ENCODE measurements at places on chromosomes 6 and 20. TPM values are rescaled to one million over a fixed set of nuclear protein-coding genes. Genes with fewer than 3 reads are reported as not detected.

- DNase-seq, result peak; percentile 19
Measured at GRCh38 chr6:53795702-53796450, 1.1 kb downstream of the LRRC1 start.

FAM162B gene
- total RNA-seq, result 1.4 TPM

TXLNB gene
- total RNA-seq, result 0.73 TPM

SKIC2 gene
- 37.8 TPM for total RNA-seq

GRCh38 chr6:16741112-16742016 lies 19.9 kb downstream of the ATXN1 start:
- no peak for DNase-seq

DNA sequence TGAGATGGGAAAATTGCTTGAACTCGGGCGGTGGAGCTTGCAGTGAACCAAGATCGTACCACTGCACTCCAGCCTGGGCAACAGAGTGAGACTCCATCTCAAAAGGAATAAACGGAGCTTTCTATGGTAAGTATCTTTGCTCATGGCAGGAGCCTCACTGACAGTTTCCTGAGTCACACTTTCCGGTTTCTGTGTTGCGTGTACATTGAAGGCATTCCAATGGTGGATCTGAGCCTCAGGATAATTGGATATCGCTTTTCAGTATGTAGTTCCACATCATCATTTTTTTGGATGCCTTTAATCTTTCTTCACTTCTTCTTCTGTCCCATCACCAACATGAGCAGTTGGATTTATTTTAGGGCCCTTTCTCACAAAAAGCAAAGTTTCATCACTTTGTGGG lies 28.6 kb upstream of the GTSF1L start:
- no peak for DNase-seq

ELOVL4 gene
- 29.2 TPM for total RNA-seq

DNA sequence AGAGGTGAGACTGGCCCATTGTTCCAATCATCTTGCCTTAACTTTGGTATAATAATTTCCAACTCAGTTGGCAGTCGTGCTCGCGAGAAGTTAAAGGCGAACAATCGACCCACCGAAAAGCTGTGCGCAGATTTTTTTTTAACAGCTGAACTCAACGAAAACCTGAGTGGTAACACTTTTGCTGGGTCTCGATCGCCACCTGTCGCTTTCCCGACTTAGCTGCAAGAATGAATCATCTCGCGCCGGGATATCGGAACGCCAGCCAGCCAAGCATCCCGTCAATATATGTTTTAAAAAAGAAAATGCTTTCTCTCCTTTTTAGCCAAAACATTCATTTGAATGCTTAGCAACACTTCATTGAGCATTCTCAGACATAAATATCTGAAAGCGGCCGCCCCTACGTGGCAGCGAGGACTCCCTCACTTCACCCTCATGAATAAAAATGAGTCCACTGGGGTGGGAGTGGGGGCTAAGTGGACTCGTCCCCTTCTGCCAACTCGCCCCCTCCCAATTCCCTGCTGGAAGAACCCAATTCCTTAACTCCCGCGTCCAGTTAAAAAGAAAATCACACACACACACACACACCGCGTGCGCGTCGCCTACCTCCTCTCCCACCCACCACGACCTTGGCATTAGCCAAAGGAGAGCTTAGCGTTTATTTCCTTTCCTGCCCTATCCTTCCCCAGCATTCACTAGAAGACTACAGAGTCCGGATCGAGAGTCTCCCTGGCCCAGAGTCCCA lies 1.5 kb downstream of the COL12A1 start:
- DNase-seq, result peak; percentile 33

DNA sequence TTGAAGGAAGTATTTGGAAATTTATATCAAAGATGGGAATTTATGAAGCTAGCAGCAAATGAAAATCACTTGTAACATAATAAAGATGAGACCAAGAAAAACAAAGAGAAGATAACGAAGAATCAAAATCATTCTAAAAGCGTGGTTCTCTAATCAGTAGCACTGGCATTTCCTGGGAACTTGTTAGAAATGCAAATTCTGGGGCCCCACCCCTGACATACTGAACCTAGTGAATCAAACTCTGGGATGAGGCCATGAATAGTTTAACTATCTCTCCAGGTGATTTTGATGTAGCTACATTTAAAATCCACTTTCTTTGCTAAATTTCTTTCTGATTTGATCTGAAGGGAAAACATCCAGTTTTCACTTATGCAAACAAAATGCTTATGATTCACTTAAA lies 1075.6 kb downstream of the HACE1 start:
- no peak for DNase-seq

DNA sequence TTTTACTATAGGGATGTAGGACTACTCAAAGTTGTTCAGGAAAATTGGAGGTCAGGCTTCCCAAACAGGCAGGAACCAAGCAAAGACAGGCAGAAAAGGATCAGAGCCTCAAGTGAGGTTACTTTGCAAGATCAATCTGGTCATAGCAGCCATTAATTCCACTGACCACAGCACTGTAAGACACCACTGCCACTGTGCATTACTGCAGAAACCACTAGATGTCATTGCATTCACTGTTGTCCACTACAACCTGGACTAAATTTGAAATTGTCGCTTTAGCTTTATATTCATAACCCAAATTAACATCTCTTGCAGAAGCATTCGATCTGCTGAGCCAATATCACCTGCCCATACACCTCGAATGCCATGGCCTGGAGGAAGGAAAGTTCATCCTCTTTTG lies 126.9 kb upstream of the UFL1 start:
- DNase-seq, result peak; percentile 27

NHLRC1 gene
- total RNA-seq, result 2.8 TPM

GRCh38 chr20:20276811-20277530 lies 90.9 kb upstream of the INSM1 start:
- no peak for DNase-seq

GRCh38 chr20:36424314-36424713 lies 117.0 kb upstream of the MYL9 start:
- DNase-seq, result no peak

GRCh38 chr6:129894921-129895320 lies 33.8 kb upstream of the TMEM244 start:
- no peak for DNase-seq

DNA sequence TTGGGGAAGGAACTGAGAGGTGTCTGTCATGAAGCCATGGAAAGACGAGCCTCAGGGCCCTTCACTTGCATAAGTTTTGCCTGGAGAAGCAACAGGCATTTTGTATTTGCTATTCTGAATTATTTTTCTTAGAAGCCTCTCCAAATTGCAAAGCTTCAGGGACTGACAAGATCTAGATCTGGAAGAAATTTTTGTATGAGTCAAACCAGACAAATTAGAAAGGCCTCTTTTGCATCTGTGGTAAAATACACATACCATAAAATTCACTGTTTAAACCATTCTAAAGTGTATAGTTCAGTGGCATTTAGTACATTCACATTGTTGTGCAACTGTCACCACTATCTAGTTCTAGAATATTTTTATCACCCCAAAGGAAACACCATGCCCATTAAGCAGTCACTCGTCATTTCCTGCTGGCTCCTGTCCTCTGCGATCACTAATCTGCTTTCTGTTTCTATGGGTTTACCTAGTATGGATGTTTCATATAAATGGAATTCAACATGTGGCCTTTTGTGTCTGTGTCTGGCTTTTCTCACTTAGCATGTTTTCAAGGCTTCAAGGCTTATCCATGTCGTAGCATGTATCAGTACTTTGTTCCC lies 269.1 kb downstream of the PHF3 start:
- DNase-seq, result no peak

DNA sequence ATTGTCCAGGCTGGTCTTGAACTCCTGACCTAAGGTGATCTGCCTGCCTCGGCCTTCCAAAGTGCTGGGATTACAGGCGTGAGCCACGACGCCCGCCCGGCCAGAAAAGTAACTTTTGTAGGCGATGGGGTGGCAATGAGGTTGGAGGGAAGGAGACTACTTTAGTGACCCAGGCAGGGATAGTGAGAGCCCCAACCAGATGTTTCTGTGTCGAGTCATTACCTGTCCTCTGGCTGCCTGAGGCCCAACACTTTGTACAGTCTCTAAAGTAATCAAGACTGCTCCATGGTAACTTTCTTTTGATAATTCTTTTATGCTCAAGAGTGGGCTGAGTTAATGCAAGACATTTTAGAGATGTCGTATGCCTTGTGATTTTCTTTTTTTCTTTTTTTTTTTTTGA lies 6.8 kb downstream of the SASH1 start:
- no peak for DNase-seq

- DNase-seq, result no peak
Measured at GRCh38 chr20:6533351-6533750, 234.1 kb upstream of the BMP2 start.

PTK7 gene
- total RNA-seq, result 53.7 TPM

PRR18 gene
- total RNA-seq, result 0.54 TPM

DNA sequence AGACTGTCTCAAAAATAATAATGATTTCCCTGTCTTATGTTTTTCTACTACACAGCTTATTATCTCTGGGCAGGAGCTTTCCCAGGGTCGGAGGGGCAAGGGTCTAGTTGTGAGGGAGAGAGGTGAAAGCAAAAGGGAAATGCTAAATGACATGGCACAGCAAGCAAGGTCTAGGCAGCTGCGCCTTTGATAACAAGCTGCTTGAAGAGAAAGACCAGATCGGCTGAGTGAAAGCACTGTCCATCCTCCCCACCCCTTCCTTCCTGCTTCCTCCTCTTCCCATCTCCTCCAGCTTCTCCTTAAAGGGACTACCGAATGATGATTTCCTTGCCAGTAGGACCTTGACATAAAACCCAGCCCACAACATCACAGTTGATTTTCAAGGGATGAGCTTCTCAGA lies 158.1 kb upstream of the AKAP12 start:
- DNase-seq, result no peak

LPA gene
- total RNA-seq, result 4.4 TPM

GRCh38 chr20:24522452-24523330 lies 53.3 kb downstream of the SYNDIG1 start:
- no peak for DNase-seq

DNA sequence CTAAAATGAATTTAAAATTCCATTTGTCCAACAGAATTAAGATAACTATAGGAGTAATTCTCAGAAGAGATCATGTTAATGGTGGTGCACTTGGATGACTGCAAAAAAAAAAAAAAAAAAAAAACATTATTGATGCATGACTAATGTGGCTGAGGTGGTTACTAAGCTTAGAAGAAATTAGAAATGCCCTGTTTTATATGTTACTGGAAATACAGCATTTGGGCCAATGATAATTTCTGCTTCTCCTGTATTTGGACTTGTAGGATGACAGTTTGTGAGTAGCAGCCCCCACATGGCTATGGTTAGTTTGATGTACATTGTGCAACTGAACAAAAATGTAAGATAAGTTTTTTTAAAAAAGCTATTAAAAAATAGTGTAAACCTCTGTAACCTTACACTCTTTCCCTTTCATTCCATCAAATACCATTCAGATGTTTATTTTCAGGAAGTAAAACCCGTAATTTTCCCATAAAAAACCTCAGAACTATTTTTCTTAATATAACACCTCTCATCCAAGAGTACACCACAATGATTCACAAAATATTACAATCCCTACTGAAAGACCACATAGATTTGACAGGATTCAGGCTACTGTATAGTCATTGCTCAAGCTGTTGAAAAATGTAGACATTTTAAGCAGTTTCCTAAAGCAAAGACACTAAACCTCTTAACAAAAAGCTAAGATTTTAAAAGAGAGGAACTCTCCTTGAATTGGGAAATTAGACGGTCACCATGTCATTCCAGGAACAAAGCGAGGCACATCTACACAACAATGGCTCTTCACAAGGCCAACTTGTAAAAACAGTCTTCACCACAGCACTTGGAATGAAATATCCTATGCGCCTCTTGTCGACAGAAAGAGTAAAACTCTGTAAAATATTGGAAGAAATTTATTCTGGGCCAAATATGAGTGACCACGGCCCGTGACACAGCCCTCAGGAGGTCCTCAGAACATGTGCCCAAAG lies 83.0 kb downstream of the WDR27 start:
- DNase-seq, result no peak

ZSCAN12 gene
- total RNA-seq, result 13.9 TPM

GRCh38 chr20:16397086-16397485 lies 176.2 kb downstream of the KIF16B start:
- peak; percentile 34 for DNase-seq

GRCh38 chr6:83183082-83183828 lies 9.8 kb downstream of the PGM3 start:
- DNase-seq, result no peak

DNA sequence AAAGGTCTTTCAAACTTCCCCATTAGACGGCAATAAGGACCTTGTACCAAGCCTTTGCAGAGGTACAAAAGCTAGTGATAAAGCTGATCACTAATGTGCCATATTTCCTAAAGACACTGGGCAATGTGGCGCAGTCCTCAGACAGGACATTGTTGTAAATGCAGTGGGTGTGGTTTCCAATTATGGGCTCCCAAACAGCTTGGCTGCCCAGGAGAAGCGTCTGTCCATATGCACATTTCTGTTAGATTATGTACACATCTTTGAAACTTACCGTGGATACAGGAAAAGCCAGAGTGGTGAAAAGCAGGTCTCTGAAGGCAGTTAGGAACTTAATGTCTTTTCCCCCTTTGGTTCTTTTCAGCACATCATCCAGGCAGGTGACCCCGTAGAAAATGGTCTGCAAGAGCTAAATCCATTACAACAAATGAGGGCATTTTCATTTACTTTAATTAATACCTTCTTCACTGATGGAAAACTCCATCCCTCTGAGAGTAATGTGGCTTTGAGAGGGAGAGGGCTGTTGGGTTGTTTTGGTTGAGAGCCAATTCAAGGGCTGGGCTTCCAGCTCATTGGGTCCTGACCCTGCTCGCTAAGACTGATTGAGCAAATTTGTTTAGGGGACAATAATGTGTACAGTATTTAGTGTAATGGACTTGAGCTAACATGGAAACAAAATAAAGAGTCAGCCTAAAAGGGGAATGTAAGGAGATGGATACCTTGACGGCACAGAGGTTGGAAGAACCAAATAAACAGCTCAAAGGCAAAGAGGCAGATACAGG lies 10.4 kb downstream of the ADTRP start:
- no peak for DNase-seq

NMBR gene
- 2.5 TPM for total RNA-seq

DNA sequence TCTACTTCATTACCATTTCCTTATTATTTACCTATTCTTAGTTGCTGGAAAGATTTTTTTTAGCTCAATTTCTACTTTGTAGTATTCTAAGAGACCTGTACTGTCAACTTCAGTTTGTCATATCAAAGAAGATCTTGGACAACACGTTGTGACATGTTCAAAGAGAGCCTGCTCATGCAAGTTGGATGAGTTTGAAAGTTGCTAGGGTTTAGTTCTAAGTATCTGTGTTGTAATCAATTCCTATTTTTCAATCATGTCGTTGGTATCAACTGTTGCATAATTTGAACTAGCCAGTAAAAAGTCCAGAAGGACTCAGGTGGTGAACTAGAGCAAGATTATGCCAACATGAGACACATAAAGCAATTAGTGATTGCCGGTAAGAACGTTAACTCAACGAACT lies 30.2 kb downstream of the PKIB start:
- no peak for DNase-seq

GRCh38 chr6:79420054-79420453 lies 117.2 kb downstream of the LCA5 start:
- DNase-seq, result no peak

GRCh38 chr6:27891320-27891875 lies 20.8 kb downstream of the OR2B2 start:
- no peak for DNase-seq

- DNase-seq, result no peak
Measured at GRCh38 chr6:63640062-63640461, 4.5 kb downstream of the PHF3 start.

GRCh38 chr20:35012227-35013069 lies 56.8 kb downstream of the MYH7B start:
- no peak for DNase-seq

GRM4 gene
- 28.3 TPM for total RNA-seq

GRCh38 chr6:44269921-44270525 lies at the start of gene TMEM151B:
TMEM151B (plus strand) TSS chr6:44270450; CDS start chr6:44270743, 293 bp downstream.
- peak; percentile 86 for DNase-seq

GRCh38 chr6:21780679-21781078 lies 187.1 kb downstream of the SOX4 start:
- DNase-seq, result no peak

All from cerebellum (tissue), 4 donors.